NCI-H460 (cell line): ENCODE measurements at places on chromosomes 3 and 15. TPM values are rescaled to one million over a fixed set of nuclear protein-coding genes. Genes with fewer than 3 reads are reported as not detected.

SPTSSB gene
- total RNA-seq: not detected in 2 replicates

SEMA6D gene
- 0.02 and 0.09 TPM in 2 replicates for total RNA-seq

CEP152 gene
- 9.9 and 12.5 TPM in 2 replicates for total RNA-seq

SERP1 gene
- 144 and 167 TPM in 2 replicates for total RNA-seq

SAMMSON gene
- total RNA-seq: 0.22 TPM in 1 of 2 replicates, not detected in the other

C3orf52 gene
- total RNA-seq: 2.7 and 2.9 TPM in 2 replicates

PCCB gene
- total RNA-seq: 91.1 and 106 TPM in 2 replicates

NOX5 gene
- total RNA-seq: 0.23 and 0.64 TPM in 2 replicates

PLCH1 gene
- 0.79 and 0.81 TPM in 2 replicates for total RNA-seq

DNA sequence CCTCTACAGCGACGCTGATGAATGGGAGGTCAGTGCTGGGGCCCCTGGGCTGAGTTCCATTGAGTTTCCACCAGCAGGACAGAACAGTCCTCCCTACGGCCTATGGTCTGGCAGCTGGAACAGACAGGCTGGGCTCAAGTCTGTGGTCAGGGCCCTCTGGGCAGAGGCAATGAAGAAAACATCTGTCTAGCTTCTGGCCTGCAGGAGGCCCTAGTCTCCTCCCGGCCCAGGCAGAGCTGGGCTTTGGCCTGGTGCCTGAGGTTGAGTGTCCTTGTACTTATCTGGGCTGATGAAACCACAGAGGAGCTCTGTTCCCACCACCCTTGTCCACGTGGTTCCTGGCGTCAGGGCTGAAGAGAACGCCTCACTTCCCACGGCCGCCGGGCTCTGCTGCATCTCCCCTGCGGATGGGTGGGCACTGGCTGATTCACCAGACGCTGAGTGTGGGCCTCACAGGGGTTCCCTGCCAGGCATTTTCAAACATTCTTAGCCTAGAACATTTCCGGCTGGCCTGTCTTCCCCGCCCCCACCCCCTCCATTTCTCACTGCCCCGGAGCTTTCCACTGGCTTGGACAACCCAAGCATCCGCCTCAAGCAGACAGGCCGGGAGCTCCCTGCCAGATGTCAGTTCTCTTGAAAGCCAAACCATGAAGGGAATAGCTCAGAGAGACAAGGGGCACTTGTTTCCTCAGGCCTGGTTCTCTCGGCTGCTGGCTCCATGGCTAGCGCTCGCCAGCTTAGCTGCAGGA, 20.3 kb downstream of the PPCDC start:
- no peak for DNase-seq

DNA sequence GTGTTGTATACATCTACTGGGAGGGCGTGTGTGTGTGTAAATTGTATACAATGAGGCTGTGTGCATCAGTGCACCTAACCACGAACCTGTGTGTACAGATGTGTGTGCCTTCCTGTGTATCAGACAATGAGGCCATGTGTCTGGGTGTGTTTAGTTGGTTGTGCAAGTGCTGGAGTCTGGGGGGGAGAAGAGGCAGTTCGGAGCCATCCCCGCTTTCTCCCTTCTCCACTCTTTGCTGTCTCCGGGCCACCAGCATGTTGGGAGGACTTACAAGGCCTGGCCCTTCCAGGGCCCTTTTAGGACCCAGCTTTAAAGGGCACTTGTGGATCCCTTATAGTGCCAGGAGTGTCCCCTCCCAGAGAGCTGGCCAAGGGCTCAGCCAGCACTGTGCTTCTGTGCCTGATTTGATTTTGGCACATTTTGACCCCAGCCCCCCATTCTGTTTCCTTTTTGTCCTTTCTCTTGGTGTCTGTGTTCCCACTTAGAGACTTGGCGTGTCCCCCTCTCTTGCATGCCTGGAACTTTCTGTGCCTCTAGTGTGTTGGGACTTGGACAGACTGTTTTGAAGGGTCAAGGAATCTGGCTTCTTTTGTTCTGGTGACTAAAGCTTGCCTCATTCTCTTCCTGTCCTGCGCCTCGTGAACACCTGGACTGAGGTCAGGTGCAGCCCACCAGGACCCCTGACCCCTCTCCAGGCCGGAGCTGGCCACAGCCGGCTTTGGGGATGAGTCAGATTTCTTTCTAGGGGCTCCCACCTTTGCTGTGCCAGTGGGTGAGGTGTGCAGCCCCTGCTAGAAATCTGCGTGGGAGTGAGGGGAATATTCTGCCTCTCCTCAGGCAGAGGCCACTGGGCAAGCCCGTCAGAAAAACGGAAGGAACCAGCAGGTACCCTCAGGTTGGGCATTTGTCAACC, 1.5 kb downstream of the CTDSPL start:
- no peak for DNase-seq

DNA sequence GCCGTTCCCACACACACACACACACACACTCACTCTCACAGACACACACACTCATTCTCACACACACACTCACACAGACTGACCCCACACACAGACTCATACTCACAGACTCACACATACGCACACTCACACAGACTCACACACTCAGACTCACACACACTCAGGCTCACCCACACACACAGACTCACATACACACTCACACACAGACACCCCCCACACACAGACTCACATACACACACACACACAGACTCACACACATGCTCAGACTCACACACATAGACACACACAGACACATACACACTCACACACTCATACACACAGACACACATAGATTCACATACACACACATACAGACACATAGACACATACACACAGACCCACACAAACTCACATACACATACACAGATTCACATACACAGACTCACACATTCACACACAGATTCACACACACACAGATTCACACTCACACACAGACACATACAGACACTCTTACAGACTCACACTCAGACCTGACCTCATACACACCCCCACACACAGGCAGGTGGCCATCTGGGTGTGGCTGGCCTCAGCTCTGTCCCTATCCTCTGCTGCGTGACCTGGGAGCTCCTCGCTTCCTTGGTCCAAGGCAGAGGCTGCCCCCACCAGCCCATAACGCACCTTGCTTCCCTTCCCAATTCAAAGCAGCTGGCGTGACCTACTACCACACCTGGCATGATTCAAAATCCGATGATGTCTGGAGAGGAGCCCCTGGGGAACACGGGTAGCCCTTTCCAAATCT, 1.9 kb downstream of the C3orf22 start:
- no peak for DNase-seq

DNA sequence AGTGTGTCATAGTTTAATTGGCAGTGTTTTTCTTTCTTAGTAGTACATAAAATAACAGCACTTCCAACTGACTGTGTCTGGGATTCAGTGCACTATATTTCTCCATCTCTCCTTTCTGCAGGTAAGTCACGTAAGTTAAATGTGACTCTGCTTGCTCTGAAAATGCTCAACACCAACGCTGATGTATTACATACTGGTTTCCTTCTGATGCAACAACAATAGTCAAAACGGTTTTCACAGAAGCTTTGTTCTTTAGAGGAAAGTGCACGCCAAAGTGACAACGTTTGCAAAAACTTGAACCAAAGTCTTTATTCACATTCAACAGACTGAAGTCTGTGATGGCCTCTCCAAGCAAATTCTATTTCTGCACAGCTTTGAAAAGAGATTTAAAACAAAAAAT, 707.1 kb upstream of the CFAP20DC start:
- no peak for DNase-seq

GRCh38 chr3:73571238-73571794, 53.4 kb downstream of the PDZRN3 start:
- DNase-seq: no peak

DNA sequence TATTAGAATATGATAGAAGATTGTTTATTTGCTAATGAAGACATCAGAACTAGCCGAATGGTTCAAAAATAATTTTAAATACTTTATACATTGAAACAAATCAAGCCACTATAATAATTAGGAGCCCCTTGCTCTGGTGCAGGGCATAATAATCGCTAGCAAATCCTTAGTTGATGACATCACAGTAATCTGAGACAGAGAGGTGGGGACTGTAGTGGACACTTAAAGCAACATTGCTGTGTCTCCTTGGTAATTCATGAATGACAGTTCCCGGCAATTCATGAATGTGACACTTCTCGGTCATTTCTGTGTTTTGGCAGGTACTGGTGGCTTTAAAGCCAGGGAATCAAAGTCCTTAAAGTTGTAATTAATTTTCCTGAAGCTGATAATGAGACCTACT, 114.3 kb downstream of the PPM1L start:
- DNase-seq: no peak

DNA sequence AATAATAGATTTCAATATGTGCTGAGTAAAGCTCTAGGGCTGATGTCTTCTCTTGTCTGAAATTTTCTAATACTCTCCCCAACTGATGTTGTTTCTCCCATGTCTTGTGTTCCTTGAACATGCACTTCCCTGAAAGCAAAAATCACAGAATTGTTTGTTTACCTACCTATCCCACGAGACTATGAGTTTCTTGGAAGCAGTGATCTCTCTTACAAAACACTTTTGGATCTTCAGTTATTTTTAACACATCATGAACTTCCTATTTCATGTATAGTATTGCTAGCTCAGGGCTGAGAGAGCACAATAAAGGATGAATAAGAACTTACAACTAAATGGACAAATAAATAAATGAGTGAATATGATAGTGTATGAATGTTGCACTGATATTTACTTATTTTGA, 365.0 kb downstream of the ROBO2 start:
- no peak for DNase-seq

DNA sequence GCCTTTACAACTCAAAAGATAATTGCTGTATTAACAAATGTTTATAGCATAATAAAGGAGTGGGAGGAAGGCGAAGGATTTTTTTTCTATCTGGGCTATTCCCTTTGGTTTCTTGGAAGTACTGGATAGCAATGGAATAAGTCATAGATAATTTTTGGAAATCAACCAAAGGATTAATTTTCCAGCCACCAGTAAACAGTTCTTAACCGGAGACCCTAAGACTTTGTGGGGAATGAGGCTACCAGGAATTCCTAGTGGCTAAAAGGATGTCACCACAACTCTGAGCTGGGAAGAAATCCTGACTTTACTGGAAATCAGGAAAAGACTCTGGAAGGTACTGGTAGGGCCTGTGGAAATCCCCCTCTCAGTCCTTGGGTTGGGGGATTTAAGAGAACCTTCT, 138.4 kb upstream of the RARB start:
- DNase-seq: no peak

DNA sequence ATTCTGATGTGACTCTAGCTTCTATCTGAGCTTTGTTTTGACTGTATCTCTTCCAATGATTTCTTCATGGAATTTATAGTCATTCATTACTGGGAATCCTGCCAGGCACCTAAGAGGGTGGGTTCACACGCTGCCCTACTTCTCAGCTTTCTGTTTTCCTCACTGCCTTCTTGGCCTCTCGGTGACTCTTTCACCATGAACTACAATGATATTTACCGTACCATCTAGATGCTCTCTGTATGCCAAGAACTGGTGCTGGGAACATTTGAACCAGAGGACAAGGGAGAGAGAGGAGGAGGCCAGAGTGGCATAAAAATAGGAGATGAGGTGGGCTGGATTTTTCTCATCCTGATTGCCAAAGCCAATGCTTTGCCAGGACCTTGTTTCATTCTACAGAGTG, 280.0 kb upstream of the P2RY1 start:
- DNase-seq: no peak

- no peak for DNase-seq
Observed at GRCh38 chr3:32310336-32310735, 71.9 kb downstream of the CMTM8 start.

GRCh38 chr3:139292192-139292591, 51.6 kb upstream of the MRPS22 start:
- no peak for DNase-seq

- DNase-seq: no peak
Observed at GRCh38 chr3:105065895-105066839, 300.5 kb upstream of the ALCAM start.

DNA sequence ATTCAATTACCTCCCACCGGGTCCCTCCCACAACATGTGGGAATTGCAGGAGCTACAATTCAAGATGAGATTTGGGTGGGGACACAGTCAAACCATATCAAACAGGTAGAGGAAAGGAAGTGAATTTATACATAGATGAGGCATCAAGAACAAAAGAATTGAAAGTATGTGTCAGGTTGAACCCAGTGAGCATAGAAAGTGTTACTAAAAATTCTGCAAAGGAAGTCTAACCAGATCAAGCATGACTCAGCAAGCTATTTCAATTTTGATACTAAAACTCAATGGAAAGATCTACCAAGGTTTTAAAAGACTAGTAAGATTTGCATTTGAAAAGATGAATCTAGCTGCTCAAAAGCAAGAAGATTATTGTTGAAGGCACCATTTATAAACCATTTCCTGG, 323.0 kb downstream of the ROBO2 start:
- no peak for DNase-seq

DNA sequence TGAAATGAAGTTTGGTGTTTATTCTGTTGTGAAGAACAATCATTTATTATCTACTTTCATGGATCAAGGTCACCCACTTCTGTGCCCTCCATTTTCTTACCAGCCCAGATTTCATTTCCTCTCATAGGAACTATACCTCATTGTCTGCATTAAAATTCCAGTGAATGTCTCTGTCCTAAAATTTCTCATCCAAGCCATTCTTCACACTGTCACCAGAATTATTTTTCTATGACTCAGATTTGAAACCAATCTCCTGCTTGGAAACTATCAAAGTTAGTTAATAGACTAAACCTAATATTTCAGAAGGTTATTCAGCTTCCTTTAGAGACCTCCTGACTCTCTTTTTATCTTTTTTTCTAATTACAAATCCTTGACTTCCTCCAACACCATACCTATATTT, 364.1 kb upstream of the CBLB start:
- no peak for DNase-seq

DNA sequence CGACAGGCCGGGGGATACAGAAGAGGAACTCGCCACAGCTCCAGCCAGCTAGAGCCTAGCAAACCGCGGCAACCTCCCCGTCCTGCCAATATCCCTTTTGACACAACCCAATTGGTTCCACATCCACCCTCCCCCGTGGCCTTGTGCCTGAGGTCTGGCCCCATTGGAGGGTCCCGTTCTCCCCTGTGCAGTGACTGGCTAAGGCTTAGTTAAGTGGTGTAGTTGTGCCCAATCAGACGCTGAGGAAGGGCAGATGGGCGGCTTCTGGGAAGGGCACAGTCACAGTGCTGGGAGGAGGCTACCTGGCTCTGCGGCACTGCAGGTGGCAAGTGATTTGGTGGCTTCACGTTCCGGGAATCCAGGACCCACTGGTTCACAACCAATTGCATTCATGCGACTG, 78.6 kb downstream of the SNRK start:
- no peak for DNase-seq

DNA sequence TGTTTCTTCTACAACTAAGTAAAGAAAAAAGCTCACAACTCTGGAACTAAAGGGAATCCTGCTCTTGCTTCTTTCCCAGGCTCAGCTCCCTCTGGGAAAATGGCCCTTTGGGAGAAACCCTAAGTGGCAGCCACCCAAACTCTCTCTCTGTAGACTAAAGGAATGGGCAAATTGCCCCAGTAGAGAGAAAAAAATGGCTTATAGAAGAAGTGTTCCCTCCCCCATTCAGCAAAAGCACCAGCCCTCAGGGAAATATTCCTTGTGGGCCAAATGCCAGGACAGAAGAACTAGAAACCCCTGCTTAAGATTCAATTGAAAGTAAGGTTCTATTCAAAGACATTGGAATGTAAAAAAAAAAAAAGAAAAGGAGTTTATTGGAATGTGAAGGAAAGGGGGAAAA, 603.7 kb upstream of the ALCAM start:
- DNase-seq: no peak
